Heart left ventricle (tissue), 16 donors: ENCODE measurements at places on chromosomes 5 and 9.

DNA sequence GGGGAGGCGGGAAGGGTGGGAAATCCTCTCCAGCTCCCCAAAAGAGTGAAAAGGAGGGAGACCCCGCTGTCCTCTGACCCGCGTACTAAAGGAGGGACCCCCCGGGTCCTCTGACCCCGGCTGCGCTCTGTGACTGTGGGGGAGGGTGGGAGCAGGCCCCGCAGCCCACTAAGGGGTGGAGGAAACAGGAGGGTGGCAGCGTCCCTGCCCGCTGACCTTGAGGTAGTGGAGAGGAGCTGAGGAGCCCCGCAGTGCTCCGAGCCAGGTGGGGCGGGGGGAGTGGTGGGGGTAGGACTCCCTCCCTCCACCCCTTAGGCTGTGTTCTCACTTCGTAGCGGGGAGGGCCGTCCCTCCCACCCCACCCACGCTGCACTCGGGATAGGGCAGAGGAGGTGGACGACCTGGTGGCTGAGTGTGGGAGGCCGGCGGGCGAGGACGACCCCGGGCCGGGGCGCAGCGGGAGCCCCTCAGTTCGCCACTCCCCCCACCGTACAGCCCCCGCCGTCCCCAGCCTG, 449 bp upstream of the ADCY2 start:
- DNase-seq: no peak

GRCh38 chr9:91589101-91589553, 165.5 kb upstream of the NFIL3 start:
- DNase-seq: peak; percentile 48

DNA sequence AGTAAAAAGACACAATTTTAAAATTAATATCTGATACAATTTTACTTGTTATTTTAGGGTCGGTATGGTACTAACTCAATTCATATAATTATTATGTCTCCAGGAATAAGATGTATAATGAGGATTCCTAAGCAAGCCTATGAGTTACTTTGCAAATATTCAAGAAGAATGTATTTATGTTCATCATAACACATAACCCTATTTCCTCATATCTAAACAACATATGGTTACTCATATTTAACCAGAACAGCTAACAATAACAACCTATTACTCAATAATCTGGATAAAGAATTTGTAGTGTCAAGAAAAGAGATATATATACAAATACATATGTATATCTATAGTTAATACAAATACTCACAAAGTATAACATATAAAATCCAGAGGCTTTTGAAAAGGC, 285.9 kb downstream of the ARL15 start:
- DNase-seq: no peak

GRCh38 chr5:111756581-111757354, at the start of gene NREP:
Gene NREP, minus strand, starts transcription at chr5:111757194. Its CDS starts 1,422 bp downstream, at chr5:111755772.
- DNase-seq: peak; percentile 58

DNA sequence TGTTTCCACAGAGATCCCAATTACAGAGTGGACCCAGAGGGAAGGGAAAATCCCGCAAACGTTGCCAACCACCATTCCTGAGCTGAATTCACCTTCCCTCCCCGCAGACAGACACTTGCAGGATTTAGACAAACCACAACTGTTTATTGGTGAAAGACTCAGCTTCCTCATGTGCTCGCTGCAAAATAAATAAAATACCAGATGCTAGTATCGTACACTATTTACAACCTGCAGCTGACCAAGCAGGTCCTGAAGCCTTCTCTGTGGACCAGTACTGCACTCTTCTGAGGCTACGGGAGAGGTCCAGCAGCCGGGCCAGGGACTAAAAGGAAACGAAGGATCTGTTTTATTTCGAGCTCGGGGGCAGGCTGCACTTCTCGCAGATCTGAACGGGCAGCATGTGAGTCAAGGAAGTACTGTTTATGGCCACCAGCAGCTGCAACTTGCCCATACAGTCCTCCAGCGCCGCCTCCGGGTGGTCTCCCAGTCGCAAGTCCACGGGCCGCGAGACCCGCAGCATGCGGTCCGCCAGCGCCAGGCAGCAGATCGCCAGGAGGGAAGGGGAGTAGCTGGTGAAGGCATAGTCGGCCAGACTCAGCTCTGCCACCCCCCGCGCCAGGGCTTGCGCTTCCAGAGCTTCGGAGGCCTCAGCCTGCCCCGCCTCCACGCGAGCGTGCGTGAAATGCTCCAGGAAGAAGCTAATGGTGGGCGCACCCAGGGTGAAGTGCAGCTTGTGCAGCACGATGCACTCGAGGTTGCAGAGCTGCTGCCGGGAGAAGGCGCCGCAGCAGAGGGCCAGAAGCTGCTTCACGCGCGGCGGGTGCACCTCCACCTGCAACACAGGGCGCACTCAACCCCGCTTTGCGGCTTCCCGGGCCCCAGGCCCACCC, 2.1 kb downstream of the CCNO start:
- no peak for DNase-seq

- DNase-seq: no peak
Measured at GRCh38 chr9:130239741-130240241, 25.8 kb upstream of the HMCN2 start.

DNA sequence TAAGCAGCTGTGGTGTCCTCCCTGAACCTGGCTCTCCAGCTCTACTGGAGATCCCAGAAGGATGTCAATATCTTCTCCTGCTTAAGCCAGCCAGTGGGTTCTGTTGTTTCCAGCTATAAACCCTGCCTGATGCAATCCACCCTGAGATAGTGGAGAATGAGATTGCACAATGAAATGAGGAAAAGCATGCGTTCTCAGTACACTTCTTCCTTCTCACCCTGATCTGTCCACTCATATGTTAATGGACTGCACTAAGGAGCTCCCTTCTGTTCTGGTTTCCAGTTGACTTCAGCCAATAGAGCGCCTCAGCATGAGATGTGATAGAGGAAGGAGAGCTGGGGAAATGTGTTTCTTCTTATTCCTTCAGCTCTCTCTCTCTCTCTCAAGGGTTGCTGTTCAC, 40.0 kb upstream of the CDH6 start:
- DNase-seq: no peak

DNA sequence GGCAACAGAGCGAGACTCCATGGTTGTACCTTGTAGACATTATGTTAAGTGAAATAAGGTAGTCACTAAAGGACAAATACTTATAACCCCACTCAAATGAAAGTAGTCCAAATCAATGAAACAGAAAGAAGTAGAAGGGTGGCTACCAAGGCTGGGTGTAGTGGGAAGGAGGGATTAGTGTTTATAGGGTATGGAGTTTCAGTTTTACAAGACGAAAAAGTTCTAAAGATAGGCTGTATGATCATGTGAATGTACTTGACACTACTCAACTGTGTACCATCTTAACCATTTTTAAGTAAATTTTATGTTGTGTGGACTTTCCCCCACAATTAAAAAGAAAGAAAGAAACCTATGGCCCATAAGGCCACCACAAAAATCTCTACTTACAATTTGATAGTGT, 32.2 kb downstream of the ALDH7A1 start:
- DNase-seq: no peak

DNA sequence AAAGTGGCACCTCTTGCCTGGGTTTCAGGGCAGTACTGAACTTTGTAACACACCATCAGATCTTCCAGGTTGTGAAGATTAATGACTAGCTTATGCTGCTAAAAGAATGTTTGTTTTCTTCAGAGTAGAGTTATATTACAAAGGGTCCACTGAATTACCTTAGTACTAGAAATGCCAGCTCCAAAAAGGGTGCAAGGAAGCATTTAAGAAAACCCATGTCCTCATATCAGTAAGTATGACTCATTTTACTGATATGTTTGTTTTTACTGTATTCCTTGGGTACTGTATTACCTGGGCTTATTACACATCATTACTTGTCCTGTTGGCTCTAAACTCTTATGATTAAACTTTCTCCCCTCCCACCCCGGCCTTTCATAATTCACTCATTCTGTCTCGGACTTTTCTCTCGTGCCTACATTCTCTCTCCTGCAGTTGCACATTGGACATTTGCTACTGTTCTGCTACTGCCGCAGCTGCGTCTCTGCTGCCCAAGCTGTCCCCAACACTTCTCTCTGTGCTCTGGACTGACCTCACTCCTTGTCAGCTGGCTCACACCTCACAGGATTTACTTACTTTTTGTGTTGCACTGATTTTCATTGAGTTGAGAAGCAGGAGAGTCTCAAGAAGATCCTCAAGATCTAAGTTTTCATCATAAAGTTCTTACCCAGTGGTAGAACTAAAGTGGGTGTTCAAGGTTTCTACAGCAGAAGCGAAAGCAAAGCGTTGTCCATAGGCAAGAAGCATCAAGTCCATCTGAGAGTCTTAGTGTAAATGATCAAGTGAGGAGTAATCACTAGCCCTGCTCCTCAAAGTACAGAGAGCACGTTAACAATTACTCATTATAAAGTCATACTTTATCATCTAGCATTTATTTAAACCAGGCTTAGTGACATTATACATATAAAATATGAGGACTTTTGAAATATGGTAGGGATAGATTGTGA, 53.2 kb upstream of the C9orf72 start:
- DNase-seq: no peak

DNA sequence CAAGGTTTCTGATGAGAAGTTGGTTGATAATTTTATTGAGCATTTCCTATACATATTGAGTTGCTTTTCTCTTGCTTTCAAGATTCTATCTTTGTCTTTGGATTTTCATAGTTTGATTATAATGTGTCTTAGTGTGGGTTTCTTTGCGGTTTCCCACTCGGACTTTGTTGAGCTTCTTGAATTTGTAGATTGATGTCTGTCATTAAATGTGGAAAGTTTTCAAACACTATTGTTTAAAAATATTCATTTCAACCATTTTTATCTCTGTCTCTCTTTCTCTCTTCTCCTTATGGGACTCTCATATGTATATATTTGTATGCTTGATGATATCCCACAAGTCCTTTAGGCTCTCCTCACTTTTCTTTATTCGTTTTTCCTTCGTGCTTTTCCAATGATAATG, 18.5 kb upstream of the PCDHA1 start:
- DNase-seq: no peak

GRCh38 chr9:38038307-38039089, 30.5 kb downstream of the SHB start:
- peak; percentile 48 for DNase-seq

DNA sequence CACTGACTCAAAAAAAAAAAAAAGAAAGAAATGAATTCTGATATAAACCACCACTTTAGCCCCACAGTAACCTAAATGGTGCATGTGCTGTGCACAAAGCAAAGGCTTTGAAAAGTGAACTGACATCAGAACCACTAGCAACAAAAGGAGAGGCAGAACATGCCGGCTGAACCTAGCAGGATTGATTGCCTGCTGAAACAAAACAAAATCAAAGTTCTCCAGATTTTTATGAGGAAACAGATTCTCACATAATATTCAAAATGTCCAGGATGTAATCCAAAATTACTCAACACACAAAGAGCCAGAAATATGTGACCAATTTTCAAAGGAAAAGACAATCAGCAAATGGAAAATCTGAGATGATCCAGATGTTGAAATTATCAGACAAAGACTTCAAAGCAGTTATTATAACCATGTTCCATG, 37.9 kb downstream of the UBTD2 start:
- no peak for DNase-seq

GRCh38 chr9:88396836-88397577, 8.8 kb downstream of the SPIN1 start:
- no peak for DNase-seq

- no peak for DNase-seq
Measured at GRCh38 chr5:152303841-152304240, 101.2 kb downstream of the NMUR2 start.

GRCh38 chr9:127119320-127119709, 3.1 kb downstream of the ANGPTL2 start:
- DNase-seq: no peak

- DNase-seq: no peak
Measured at GRCh38 chr9:35516479-35516878, 26.6 kb downstream of the RUSC2 start.

DNA sequence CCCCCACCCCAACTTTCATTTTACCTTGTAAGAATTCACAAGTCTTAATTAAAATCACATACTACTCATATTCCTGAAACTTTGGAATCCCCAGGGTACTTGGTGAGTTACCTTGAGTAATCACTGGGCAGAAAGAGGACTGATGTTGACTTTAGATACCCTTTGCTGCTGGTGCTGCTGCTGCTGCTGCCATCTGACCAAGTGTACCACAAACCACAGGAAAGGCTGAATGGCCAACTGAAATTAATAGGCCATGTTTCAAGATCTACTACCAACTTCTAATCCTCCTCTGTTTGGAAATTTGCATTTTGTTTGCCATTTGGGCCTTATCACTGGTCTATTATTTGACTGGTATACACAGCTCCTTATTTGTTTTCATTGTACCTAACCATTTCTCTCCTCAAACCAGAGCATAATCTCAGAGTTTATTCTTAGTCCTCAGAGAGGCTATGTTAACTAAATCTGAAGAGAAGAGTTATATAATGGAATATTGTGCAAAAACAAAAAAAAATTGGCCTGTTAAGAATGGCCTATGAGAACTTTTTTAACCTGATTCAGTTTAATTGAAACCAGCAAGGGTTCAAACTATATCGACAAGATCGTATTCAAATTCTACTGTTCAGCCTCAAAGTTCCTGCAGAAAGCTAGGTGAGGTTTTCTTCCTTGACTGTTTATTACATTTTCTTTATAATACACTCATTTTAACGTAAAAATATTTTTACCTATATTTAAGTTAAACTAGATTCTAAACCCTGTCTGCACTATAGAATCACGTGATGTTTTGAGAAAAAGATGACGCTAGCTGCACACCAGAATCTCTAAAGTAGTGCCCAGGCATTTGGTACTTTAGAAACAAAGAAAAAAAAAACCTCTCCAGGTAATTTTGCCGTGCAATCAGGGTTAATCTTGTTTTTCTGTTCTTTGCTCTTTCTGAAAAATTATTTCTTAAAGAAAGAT, 13.1 kb downstream of the SELENOP start:
- DNase-seq: no peak

GRCh38 chr5:181109489-181110013, 21.4 kb downstream of the OR2V1 start:
- DNase-seq: no peak

GRCh38 chr5:95711501-95712346, 19.4 kb upstream of the RHOBTB3 start:
- no peak for DNase-seq

DNA sequence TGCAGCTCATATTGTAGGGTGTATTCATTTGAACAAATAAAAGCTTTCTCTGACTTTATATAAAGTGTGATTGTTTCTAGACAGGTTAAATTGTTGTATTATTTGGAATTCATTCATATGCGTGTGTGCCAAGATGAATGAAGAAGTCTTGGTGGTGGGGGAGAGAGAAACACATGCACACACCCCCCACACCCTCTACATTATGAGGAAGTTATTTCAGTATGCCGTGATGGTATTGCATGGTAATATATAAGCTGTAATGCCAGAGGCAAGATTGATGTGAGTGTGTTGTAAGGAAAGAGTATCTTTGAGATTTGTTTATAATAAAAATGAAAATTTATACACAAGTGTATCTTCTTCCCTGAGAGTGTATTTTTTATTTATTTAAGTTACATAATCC, 71.0 kb downstream of the IPO11 start:
- no peak for DNase-seq

GRCh38 chr5:61732369-61732768, 400.3 kb downstream of the ZSWIM6 start:
- DNase-seq: no peak
